Activated CD4-positive, alpha-beta T cell treated with anti-CD3 and anti-CD28 coated beads, Interleukin-2, amount 50 U/mL, for 4 hours (primary cell): ENCODE measurements at places on chromosomes 7 and 10.

DNA sequence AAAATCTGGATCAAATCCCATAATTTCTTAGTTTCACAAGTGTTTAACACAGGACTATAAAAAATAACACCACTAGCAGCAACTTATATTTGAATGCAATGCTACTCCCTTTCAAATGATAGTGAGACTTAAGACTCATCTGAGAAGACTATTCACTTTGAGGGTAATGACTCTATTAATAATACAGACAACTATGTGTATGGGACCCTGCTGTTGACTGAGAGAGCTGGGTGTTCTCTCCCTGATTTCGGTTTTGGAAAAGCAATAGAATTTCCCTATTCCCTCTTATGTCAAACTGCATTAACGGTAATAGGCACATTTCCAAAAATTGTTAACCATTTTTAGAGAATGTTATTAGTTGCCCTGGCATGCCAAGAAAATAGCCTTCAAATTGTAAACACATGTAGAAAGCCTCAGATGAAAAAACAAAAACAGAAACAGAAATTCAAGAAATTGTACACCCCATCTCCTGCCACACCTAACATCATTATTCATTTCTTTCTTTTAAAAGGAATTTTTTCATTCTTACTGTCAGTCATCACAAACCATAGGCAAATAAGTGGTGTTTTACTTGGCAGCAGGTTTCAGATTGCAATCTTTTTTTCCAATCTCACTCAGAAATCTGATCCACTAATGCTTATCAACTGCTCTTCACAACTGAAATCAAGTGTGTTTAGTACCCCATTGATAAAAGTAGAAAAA, 153.7 kb downstream of the TFPI2 start:
- DNase-seq: no peak

DNA sequence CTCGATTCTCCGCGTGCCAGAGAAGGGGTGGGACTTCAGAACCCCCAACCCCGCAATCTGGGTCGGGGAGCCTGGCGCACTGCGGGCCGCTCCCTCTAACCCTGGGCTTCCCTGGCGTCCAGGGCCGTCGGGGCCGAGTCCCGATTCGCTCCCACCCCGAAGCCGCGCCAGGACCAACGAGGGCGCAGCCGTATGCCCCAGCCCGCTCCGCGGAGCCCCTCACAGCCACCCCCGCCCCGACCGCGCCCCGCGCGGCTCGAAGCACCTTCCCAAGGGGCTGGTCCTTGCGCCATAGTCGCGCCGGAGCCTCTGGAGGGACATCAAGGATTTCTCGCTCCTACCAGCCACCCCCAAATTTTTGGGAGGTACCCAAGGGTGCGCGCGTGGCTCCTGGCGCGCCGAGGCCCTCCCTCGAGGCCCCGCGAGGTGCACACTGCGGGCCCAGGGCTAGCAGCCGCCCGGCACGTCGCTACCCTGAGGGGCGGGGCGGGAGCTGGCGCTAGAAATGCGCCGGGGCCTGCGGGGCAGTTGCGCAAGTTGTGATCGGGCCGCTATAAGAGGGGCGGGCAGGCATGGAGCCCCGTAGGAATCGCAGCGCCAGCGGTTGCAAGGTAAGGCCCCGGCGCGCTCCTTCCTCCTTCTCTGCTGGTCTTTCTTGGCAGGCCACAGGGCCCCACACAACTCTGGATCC, at the start of gene LEP:
TSS of gene LEP (plus strand) at position 583 of the 691 bp plus-strand sequence. CDS start 10,741 bp downstream, outside the sequence.
- DNase-seq: no peak

DNA sequence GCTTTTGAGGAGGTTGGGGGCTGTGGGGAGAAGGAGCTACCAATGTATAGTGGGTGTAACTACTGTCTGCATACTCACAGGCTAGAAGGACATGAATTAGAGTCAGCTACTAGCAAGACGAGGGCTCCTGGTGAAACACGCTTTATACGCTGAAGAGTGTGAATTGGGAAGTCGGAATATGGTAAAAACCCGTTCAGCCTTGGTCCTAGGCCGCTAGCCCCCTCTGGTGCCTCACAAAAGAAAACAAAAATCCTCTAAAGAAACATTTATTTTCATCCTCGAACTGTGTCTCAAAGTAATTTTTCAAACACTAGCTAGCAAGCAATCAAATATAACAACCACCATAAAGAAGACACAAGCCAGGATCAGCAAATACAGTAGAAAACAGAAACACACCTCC, 338.1 kb upstream of the SEMA3C start:
- DNase-seq: no peak

GRCh38 chr7:130421684-130422083, 19.1 kb downstream of the CEP41 start:
- no peak for DNase-seq

- no peak for DNase-seq
Observed at GRCh38 chr10:43224321-43224720, 42.5 kb downstream of the RASGEF1A start.

GRCh38 chr10:101856626-101857025, 13.0 kb upstream of the KCNIP2 start:
- DNase-seq: no peak

- DNase-seq: no peak
Observed at GRCh38 chr10:72027498-72027897, 60.9 kb downstream of the SPOCK2 start.

DNA sequence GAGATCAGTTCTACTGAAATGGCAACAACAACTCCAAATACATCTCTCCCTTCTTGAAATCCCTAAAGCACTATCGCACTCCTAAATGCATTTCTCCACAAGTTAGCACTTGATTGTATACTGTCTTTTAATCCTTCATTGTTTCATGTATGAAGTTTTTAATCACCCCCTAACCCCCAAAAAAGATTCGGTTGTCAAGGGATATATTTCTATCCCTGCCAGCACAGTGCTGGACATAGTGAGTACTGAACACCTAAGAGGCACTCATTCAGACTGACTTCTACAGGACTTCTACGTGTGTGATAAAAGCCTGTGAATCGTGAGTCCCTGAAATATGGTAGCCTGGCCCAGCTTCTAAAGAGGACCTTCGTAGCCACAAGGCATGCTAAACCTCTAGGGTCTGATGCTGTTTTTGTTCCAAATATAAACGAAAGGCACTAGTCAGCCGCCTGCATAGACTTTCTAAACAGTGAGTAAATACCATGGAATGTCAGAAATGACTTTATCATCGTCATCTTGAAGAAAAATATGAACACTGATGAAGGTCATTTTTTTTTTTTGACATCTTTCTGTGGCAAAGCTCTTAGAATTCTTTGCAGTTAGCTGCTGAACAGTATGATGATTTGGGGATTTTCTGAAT, 14.6 kb upstream of the ZSCAN21 start:
- no peak for DNase-seq

DNA sequence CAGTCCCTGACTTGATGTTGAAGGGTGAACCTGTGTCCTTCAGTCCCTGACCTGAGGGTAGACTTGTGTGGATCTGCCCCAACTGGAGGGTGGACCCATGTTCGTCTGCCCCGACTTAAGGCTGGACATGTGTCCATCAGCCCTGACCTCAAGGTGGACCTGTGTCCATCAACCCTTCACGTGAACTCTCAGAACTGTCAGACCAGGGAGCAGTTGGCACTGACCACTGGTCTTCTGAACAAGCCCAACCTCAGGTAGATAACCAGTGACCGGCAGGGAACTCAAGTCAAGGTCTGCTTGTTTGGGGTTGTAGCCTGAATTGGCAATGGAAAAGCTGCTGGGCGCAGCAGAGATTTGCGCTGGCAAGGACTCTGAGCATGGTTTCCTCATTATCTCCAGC, 96.5 kb downstream of the ADCY1 start:
- DNase-seq: no peak

DNA sequence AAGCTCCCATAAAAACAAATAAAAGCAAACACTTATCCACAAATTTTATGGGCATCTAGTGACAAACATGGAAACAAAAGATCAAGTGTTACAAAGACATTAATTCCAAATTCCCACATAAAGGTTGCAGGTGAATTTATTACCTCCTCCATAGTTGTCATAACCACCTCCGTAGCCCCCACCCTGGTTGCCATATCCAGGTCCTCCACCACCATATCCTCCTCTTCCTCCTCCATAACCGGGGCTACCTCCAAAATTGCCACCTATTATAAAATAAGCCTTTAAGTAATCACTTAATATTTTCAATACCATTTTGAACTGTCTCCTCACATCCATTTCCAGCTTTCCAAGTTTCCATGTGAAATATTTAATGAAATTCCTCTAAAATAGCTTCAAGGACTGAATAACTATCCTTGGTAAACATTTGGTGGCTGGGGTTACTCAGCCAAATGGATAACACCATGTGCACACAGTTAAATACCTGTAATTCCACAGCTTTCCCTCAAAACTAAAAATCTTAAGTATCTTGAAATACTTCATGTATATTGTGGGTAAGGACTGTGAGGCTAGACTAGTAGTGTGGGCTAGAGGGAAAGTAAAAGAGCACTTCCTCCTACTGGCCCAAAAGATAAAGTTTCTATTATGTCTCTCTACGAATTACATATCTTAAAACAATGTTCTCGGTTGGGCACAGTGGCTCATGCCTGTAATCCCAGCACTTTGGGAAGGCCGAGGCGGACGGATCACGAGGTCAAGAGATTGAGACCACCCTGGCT, 6.9 kb downstream of the HNRNPA2B1 start:
- DNase-seq: no peak

DNA sequence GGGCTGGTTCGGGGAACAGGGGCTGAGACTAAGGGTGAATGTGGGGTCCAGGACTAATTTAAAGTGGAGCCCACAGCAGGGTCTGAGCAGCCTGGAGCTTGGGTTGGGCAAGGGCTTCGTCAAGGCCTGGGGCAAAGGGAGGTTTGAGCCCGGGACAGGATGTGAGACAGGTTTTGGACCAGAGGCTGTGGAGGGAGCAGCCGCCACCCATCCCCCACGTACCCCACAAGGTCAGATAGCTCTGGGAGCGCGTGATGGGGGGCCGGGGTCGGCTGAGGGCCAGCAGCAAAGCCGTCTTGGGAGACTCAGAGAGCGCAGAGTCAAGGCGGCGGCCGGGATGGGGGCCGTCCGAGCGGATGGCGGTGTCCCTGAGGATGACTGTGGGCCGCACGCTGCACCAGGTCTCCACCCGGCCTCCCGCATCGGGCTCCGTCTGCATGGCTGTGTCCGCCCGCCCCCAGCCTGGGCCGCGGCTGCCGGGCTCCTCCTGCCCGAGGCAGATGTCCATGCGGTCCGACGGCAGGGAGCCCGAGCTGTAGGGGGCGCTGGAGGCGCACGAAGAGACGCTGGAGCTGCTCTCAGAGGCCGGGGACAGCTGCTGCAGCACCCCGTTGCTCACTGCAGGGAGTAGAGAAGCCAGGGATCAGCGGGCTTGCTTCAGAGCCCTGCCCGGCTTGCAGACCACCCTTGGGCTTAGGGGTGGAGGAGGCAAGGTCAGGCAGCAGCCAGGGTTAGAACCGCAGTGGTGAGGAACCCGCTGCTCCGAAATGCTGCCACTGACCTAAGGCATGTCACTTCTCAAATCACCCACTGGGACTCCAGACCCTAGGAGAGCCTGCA, 12.1 kb downstream of the PDZD7 start:
- DNase-seq: peak; percentile 65

GRCh38 chr7:139572071-139572470, 48.6 kb downstream of the CLEC2L start:
- no peak for DNase-seq

DNA sequence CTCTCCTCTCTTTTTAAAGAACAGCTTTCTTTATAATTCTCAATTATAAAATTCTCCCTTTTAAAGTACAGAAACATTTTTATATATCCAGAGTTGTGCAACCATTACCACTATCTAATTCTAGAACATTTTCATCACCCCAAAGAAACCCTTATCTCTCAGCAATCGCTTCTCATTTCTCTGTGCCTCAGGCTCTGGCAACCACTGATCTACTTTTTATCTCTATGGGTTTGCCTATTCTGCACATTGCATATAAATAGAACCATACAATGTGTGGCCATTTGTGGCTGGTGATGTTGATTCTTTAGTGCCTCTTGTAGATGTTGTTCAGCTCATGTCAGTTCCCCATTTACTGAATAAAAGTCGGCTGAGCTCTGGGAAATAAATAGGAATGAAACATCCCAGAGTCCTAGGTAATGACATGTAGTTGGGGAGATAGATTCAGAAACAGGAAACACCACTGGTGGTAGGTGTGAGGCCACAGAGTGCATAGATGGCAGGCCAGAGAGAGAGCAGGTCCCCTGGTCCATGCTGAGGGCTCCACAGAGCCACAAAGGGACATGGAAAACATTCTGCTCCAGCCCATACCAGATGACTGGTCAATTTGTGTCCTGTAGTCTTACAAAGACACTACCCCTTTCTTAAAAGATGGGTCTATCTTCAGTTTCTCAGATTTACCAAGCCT, 126.5 kb downstream of the PLPP4 start:
- DNase-seq: no peak

DNA sequence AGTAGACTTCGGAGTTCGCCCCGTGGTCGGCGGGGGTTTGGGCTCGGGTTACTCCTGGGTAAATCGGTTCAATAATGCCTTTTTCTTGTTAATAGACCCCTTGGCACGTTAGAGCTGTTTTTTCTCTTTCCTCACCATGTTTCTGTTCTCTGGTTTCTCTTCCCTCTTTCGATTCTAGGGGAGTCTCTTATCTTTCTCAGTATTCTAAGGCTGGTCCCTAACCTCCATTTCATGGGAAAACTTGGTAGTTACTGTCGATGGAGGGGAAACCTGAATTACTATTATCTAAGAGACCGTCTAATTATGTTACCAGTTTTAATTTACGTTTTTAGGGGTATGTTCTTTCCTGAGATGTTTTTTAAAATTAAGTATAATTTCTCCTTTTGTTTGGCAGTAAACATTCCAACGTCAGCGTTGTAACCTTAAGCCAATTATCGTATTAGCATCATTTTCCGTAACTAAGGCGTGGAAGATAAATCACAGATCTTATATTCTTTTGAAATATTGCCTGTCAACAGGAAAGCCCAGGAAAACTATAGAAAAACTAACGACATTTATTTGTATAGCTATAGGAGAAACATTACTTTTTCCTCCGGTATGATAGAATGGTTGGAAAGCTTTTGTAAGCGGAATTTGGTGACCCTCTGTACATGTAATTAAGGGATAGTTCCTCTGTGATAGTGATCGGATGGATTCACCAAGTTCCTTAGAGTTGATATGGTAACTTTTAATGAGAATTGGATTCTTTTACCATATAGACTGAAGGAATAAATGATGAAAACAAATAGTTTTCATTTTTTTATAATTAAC, 847 bp downstream of the BTAF1 start:
- no peak for DNase-seq

- no peak for DNase-seq
Observed at GRCh38 chr7:144713850-144714249, 122.0 kb downstream of the TPK1 start.

GRCh38 chr10:76667408-76668370, 969.9 kb downstream of the KCNMA1 start:
- no peak for DNase-seq

GRCh38 chr10:129547608-129548007, 80.6 kb downstream of the MGMT start:
- no peak for DNase-seq

DNA sequence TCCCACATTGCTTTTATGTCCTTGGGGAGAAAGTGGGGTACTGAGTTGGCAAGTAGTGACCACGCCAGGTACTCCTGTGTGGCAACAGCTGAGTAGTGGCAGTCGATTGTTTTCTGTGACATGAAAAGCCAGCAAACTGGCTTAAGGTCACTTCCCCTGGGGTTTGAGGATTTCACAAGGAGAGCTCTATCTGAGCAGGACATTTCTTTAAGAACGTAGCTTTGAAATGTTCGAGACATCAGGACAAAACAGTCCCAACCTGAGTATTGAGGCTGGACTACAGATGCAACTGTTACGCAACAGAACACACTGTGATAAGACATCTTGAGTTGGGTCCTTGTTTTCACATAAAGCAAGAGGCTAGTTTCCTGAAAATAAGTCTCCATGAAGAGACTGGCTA, 146.7 kb upstream of the KLF14 start:
- DNase-seq: no peak
